ENCODE measurements at places on chromosomes 5 and 9. TPM values are rescaled to one million over a fixed set of nuclear protein-coding genes. Genes with fewer than 3 reads are reported as not detected.
A peak's percentile ranks its signal among the peaks of the same experiment; 100 is the strongest.

DNA sequence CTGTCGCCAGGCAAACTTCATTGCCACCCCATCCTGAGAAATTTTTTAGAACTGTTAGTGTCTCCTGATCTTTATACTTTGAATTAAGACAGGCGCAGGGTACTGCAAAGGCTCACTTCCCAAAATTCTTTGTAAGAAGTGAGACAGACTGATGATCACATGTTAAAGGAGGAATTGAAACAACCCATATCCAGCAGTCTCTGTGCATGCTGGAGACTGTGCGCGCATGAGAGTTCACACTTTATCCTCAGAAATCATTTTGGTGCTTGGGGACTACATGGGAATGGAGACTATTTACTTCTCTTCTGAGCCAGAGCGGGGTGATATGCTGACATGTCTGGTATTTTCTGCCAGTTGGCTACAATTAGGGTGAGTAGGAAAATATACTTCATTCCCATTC, 91.2 kb downstream of the ZNF474 start:
- no peak for DNase-seq
- H3K4me3 ChIP-seq: no peak overlapping the region
- H3K27me3 ChIP-seq: no peaks in the 10 kb centered on the region
- no peak overlapping the region for H3K27ac ChIP-seq
- H3K36me3 ChIP-seq: no peaks in the 10 kb centered on the region
- no peaks in the 10 kb centered on the region for H3K4me1 ChIP-seq

DNA sequence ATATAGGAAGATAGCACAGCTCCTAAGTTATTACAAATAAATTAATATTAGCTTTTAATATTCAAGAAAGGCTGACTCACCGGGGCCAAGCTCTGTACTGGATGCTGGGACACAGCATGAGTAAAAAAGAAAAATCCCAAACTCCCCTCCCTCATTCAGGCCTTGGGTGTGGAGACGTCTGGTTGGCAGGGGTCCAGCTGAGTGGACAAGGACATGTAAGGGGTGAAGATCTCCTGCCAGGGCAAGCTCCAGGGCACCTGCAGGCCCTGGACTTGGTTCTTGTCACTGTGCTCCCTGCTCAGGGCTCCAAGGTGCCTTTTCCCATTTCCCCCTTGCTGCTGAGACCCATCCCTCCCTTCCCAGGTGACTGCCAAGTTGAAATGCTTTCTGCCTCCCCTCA, 388.5 kb downstream of the ENC1 start:
- DNase-seq: no peak
- peaks cover 4% of the 10 kb centered on the region for H3K4me1 ChIP-seq
- no peak overlapping the region for H3K4me3 ChIP-seq
- no peaks in the 10 kb centered on the region for H3K27me3 ChIP-seq
- no peaks in the 10 kb centered on the region for H3K36me3 ChIP-seq

- no peak overlapping the region for H3K27ac ChIP-seq
- no peak overlapping the region for H3K4me3 ChIP-seq
- H3K36me3 ChIP-seq: no peaks in the 10 kb centered on the region
Observed at GRCh38 chr5:6926491-6927038, 213.3 kb downstream of the TENT4A start.

DNA sequence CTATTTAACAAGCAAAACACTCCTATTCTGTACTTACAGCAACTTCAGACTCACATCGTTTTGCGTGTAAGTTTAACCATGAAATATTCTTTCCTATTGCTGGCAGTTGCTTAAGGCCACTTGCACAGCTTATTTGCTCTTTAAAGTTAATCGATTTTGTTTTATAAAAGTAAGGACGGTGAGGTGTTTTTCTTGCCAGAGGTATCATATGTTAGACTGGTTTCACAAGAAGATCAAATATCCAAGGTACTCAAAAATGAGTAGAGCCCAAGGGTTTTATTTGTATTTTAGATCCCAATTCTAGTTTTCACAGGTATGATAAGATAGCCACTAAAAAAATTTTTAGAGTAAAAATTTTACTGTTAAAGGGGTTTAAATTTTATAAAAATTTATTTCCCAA, 16.2 kb downstream of the CLINT1 start:
- no peak for DNase-seq
- no peaks in the 10 kb centered on the region for H3K4me1 ChIP-seq
- H3K27me3 ChIP-seq: no peaks in the 10 kb centered on the region
- H3K36me3 ChIP-seq: no peaks in the 10 kb centered on the region
- no peak overlapping the region for H3K4me3 ChIP-seq

DNA sequence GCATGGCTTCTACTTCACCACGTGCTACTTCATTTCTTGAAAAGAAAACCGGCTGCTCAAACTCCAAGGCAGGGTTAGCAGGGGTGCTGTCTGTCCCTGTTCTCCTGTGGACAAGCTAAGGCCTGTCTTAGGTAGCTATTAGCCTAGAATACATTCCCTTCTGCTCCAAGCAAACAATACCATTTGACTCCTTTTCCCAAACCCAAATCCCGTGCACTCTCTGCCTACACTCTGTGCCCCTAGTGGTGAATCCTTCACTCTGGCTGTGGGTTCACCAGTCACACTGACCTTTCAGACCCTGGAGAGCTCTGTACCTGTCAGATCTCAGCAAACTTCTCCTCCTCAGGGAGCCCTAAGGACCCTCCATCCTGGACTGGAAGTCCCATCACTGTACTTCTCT, 211.6 kb downstream of the SLIT3 start:
- H3K36me3 ChIP-seq: no peaks in the 10 kb centered on the region
- 0 out of 2 replicates have a peak, but pooled peaks cover 4% of the 10 kb centered on the region for H3K27me3 ChIP-seq
- H3K4me1 ChIP-seq: no peaks in the 10 kb centered on the region
- no peak for DNase-seq
- no peak overlapping the region for H3K4me3 ChIP-seq

GRCh38 chr9:72315089-72315509, 49.9 kb downstream of the ZFAND5 start:
- H3K4me1 ChIP-seq: peaks cover 31% of the 10 kb centered on the region
- peak overlapping the region; percentile 36 for H3K27ac ChIP-seq
- H3K27me3 ChIP-seq: no peaks in the 10 kb centered on the region
- no peaks in the 10 kb centered on the region for H3K36me3 ChIP-seq
- no peak overlapping the region for H3K4me3 ChIP-seq

DNA sequence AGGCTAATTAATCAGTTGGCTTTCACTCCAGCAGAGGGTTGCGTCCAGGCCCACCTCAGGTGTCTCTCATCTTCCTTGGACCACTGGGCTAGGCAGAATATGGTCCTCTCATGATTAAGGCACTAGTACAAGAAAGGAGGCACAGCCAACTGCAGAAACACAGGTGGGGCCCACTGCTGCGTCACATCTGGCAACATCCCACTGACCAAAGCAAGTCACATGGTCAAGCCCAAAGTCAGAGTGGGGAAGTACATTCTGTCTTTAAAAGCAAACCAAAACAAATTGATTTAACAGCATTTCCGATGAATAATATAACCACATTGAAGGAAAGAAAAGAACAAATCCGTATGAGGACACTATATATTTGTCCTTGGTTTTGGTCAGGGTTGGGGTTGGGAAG, 28.0 kb upstream of the UBTD2 start:
- no peak for DNase-seq
- no peak overlapping the region for H3K27ac ChIP-seq
- no peaks in the 10 kb centered on the region for H3K4me1 ChIP-seq
- no peak overlapping the region for H3K4me3 ChIP-seq

DNA sequence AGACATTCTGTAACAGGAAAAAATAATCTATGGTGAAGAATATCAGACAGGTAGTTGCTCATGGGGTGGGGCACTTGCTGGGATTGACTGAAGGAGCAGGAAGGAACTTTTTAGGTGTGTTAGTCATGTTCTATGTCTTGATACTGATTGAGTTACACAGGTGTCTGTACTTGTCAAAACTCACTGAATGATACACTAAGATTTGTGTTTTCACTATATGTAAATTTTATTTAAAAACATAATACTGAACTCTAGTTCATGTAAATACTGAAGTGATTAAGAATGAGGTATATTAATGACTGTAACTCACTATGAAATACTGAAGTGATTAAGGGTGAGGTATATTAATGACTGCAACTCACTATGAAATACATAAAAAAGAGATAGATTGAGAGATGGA, 28.5 kb downstream of the IL6ST start:
- no peaks in the 10 kb centered on the region for H3K4me1 ChIP-seq
- DNase-seq: no peak
- H3K27me3 ChIP-seq: no peaks in the 10 kb centered on the region
- H3K4me3 ChIP-seq: no peak overlapping the region

CNTNAP3B gene
- 24.3 TPM for total RNA-seq

PCDHA7 gene
- not detected for total RNA-seq

SLC27A4 gene
- total RNA-seq: 33.9 TPM

SMC5 gene
- total RNA-seq: 27.5 TPM

RPS14 gene
- 2,557 TPM for total RNA-seq

ADAMTS12 gene
- 0.05 TPM for total RNA-seq

Data from HCT116 (cell line).